ENCODE measurements at places on chromosomes 1 and 21. TPM values are rescaled to one million over a fixed set of nuclear protein-coding genes. Genes with fewer than 3 reads are reported as not detected.

DNA sequence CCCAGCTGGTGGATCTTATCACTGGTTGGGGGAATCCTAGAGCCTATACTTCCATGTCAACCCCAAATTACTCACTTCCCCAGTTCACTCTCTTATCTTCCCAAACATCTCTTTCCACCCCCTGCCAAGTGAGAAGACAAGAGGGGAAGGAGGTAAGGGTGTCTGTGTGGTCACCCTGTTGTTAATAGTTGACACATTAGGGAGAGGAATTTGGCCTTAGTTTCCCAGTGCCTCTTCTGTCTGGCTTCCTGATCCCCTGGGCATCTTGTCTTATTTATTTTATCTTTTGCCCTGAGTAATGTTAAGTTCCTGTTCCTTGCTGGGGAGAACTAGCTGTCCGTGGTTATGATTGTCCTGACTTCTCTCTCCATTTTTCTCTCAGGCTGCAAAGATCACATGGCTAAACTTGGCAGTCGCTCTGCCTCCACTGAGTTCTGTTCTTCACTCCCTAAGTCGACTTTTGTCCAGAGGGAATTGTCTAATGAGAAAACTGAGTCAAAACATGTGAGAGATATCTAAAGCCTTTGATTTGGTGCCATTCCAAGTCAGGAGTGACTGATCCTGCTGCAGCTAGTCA is 157.1 kb upstream of the SYT6 start:
- H3K36me3 ChIP-seq, result no peaks in the 10 kb centered on the region
- H3K27me3 ChIP-seq, result no peaks in the 10 kb centered on the region
- no peaks in the 10 kb centered on the region for H3K4me1 ChIP-seq
- H3K4me3 ChIP-seq, result no peak overlapping the region
- DNase-seq, result no peak
- no peak overlapping the region for H3K27ac ChIP-seq

GRCh38 chr1:26359981-26360806 is 6.3 kb upstream of the CRYBG2 start:
- DNase-seq, result peak; percentile 67
- H3K36me3 ChIP-seq, result no peaks in the 10 kb centered on the region
- H3K4me3 ChIP-seq, result peak overlapping the region; percentile 60
- H3K27me3 ChIP-seq, result peaks cover 6% of the 10 kb centered on the region
- H3K27ac ChIP-seq, result no peak overlapping the region

MXRA8 gene
- 0.57 TPM for total RNA-seq

GRCh38 chr1:88780485-88780884 is 96.4 kb downstream of the PKN2 start:
- H3K36me3 ChIP-seq, result peaks cover 27% of the 10 kb centered on the region
- no peak overlapping the region for H3K27ac ChIP-seq
- no peak overlapping the region for H3K4me3 ChIP-seq
- H3K4me1 ChIP-seq, result peaks cover 2% of the 10 kb centered on the region

TRAF3IP3 gene
- total RNA-seq, result 113 TPM

SELP gene
- 2.6 TPM for total RNA-seq

RC3H1 gene
- 24.2 TPM for total RNA-seq

DNA sequence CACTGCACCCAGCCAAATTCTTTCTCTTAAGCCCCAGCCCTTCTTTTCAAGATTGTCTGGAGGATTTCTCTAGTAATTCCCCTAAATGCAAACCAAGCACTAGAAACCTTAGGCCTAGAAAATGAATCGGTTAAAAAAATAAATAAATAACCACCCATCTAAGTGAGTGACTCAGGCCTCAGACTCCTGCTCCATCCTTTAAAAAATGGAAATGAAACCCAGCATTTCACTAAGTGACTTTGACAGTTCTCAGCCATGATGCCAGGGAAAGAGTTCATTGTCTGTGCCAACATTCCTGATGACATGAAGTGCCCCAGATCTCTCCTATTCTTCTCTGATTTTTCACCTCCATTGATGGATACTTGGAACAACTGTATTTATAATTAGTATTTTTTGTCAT is 415.2 kb upstream of the DAB1 start:
- H3K4me3 ChIP-seq, result no peak overlapping the region
- H3K36me3 ChIP-seq, result no peaks in the 10 kb centered on the region
- peaks cover 16% of the 10 kb centered on the region for H3K27me3 ChIP-seq
- H3K27ac ChIP-seq, result no peak overlapping the region
- no peak for DNase-seq

GRCh38 chr1:242690849-242691609 is 166.5 kb upstream of the PLD5 start:
- no peak overlapping the region for H3K4me3 ChIP-seq
- H3K4me1 ChIP-seq, result no peaks in the 10 kb centered on the region

GRCh38 chr1:193457676-193458075 is 271.3 kb upstream of the B3GALT2 start:
- no peaks in the 10 kb centered on the region for H3K27me3 ChIP-seq
- peaks cover 26% of the 10 kb centered on the region for H3K4me1 ChIP-seq
- no peaks in the 10 kb centered on the region for H3K36me3 ChIP-seq
- H3K27ac ChIP-seq, result no peak overlapping the region
- no peak overlapping the region for H3K4me3 ChIP-seq
- DNase-seq, result no peak

F3 gene
- 0.10 TPM for total RNA-seq

DNA sequence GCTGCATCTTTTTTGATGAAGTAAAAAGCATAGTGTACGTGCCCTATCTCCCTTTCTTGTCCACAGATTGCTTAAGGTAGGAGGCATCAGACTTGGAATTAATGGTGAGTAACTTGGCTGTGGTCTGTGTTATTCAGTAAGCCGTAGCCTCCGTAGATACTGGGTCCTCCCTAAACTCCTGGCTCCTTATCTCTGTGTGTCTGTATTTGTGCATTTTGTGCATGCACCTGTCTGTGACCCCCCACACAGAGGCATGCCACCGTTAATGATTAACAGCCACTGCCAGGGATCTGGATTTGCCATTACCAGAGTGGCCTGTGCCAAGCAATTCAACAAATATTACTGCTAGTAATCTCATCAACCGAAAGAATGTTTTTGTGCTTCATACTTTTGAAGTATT is 31.9 kb downstream of the MAP3K21 start:
- H3K27ac ChIP-seq, result no peak overlapping the region
- no peaks in the 10 kb centered on the region for H3K4me1 ChIP-seq

OR2T2 gene
- not detected for total RNA-seq

DNA sequence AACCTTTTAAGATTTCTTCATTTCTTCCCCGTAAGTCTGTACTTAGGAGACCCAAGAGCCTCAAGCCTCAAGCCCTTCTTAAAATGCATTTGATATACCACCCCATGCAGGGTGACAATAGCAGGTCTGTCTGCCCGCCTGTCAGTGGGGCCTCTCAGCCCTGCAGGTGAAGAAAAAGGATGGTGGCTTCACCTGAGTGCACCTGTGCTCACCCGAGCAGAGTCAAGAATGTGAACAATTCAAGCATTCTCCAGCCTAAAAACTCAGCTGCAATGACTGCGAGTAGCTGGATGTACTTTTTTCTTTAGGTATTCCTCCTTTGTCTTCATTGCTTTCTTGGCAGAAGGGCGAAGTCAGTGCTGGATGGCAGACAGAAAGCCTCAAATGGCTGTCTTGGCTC is 203.3 kb downstream of the LMX1A start:
- H3K36me3 ChIP-seq, result no peaks in the 10 kb centered on the region
- DNase-seq, result no peak
- H3K27me3 ChIP-seq, result peaks cover 5% of the 10 kb centered on the region
- H3K4me3 ChIP-seq, result no peak overlapping the region
- H3K4me1 ChIP-seq, result no peaks in the 10 kb centered on the region

GRCh38 chr1:44021156-44021555 is 10.1 kb downstream of the SLC6A9 start:
- peaks cover 23% of the 10 kb centered on the region for H3K36me3 ChIP-seq
- no peak for DNase-seq
- H3K27ac ChIP-seq, result no peak overlapping the region
- H3K4me1 ChIP-seq, result no peaks in the 10 kb centered on the region
- no peaks in the 10 kb centered on the region for H3K27me3 ChIP-seq

GNAI3 gene
- 8.0 TPM for total RNA-seq

FABP3 gene
- total RNA-seq, result not detected

RAD54L gene
- total RNA-seq, result 83.9 TPM

- H3K36me3 ChIP-seq, result peaks cover 4% of the 10 kb centered on the region
- H3K4me1 ChIP-seq, result peaks cover 27% of the 10 kb centered on the region
Measured at GRCh38 chr1:206634365-206635079, 814 bp upstream of the DYRK3 start.
